ENCODE measurements at places on chromosomes 6 and 20.

DNA sequence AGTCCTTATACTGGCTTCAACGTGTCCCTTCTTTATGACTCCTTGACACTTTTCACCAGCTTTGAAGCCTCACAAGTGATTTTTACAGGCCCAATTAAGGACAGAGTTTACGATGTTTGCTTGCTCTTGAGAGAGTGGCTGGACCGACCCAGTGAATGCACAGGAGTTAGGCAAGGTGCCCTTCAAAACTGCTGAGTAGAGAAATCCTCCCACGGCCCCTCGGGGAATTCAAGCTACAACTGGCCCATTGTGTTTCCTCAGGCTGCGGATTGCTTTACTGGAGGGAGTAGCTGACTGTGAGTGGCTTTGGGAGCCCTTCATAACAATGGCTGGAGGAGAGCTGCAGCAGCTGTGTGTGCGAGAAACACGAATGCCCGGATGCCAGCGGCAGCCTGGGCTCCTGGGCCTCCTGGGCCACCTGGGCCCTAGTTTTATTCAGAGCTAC, 50.0 kb downstream of the SGK1 start:
- peak; percentile 60 for DNase-seq

GRCh38 chr6:148521158-148521557, 178.5 kb downstream of the SASH1 start:
- no peak for DNase-seq

DNA sequence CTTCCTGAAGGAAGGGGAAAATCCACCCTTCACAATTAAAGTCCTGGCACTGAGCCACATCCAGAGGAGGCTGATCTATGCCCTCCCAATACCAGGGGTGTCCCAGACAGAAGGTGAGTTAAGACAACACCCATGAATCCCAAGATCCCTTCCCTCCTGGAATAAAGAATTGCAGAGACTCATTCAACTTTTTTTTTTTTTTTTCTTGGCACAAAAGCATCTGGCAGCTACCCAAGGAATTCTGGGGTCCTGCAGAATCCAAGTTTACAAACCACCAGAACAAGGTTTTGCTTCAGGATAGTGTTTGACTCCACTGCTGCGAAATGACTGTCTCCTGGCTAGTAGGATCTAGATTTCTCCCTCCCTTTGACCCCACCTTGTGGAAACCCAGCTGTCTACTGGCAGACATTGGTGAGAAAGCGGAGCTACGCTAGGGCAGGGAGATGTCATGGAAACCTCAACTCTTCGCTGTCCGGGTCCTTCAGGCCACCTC, 37.4 kb downstream of the JAG1 start:
- DNase-seq, result no peak

DNA sequence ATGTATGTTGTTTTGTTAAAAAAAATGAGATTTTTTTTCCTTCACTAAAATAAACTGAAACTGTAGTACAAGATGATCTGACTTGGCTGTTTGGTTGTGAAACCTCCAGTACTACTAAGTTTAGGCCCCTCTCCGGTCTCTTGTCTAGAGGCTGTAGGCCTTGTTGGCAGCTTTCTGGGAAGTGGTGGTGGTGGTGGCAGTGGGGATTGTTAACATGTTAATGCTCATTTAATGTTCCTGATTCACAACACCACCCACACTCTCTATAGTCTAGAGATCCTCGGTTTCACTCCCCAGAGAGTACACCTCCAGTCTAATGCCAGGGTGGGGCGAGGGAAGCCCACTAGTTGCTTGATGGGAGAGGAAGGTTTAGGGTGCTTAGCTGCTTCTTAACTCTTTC, 24.1 kb downstream of the STK4 start:
- DNase-seq, result no peak

DNA sequence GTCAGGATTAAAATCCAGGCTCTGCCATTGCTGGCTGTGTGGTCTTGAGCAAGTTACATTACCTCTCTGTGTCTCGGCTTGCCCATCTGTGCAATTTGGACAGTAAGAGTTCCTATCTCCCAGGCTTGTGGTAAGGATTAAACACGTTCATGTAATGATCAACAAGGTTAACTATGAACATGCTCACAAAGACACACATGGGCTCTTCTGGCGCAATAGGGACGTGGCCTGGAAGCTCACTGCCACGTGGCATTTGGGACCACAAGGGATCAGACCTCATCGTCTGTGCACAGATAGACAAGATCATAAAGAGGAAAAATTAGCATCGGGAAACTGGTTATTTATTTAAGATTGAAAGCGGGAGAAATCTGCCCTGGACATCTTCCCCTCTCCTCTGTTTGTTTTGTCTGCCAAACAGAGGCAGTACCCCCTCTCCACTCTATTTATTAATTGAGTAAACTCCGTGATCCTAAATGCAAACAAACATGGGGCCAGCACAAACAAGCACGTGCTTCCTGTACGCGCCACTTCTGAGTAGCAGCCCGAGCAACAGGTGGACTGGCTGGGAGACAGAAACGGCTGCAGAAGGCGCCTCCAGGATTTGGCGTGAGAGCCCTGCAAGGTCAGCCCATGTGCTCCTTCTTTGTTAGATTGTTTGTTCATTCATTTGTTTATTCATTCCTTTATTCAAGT, 95.0 kb downstream of the CDH26 start:
- DNase-seq, result no peak

DNA sequence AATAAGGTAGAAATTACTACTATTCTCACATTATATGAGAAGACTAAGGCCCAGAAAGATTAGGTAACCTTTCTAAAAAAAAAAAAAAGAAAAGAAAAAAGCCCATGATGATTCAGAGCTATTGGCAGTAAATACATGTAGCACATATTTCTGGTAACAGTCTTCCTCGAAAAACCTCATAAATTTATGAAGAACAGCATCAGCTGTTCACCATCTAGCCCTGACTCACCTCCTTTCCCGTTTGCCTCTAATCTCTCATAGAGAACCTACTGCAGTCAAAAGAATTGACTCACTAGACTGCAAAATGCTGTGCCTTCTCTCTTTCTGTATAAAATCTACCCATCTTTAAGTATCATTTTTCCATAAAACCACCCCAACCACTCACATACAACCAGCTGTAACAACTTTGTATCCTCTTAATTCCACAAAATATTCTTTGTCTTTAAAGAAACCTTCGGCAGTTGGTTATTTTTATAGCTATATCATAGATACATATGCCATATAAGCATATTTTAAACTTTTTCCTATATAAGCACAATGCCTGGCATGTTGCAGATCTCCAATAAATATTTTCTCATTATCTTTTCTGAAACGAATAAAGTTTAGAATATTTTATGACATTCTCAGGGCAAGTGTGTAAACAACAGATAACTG, 152.7 kb upstream of the ENPP5 start:
- no peak for DNase-seq

DNA sequence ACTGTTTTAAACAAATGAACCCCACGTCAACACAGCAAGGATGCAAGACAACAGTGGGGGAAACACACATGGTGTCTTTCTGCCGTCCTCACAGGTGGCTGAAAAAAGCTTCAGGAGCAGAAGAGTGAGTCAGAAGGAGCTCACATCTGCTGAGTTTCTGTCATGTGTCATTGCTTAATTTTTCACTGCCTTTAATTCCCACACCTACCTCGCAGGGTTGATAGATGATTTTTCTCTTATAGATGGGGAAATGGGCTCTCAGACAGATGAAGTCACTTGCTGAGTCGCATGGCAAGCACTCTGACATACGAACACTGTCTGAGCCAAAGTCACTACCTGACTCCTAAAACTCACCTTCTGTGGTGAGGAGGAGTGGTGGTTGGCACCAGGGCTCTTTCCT, 28.3 kb upstream of the CARMIL1 start:
- DNase-seq, result peak; percentile 4

GRCh38 chr6:12012038-12012557, at the start of gene HIVEP1:
HIVEP1 (plus strand) TSS chr6:12012312; CDS start chr6:12015629, 3,317 bp downstream.
- DNase-seq, result peak; percentile 47

DNA sequence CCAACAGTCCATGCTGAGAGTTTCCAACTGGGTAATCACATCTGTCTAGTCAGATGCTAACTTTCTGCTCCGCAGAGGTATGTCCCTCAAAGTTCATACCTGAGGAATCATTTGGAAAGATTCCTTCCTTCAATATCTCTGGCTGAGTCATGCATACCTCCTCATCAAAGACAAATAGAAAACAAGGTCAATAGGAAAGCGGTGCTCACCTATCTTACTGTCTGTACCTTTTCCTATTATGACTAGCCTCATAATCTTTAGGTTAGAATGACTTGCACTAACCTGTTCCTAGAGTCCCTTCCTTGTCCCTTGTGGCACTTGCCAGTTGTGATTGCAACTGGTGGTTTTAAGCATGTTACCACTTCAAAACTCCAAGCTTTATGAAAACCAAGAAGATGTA, 78.2 kb upstream of the PTPRK start:
- peak; percentile 10 for DNase-seq

Measured in mesendoderm (in vitro differentiated cells).